ENCODE measurements at places on chromosomes 3 and 15.
A peak's percentile ranks its signal among the peaks of the same experiment; 100 is the strongest.

- no peak for DNase-seq
Observed at GRCh38 chr3:117170094-117170493, 460.5 kb downstream of the TUSC7 start.

GRCh38 chr3:194929578-194929960, 243.9 kb downstream of the FAM43A start:
- DNase-seq, result no peak

- DNase-seq, result no peak
Observed at GRCh38 chr3:41364736-41365135, 165.4 kb downstream of the CTNNB1 start.

DNA sequence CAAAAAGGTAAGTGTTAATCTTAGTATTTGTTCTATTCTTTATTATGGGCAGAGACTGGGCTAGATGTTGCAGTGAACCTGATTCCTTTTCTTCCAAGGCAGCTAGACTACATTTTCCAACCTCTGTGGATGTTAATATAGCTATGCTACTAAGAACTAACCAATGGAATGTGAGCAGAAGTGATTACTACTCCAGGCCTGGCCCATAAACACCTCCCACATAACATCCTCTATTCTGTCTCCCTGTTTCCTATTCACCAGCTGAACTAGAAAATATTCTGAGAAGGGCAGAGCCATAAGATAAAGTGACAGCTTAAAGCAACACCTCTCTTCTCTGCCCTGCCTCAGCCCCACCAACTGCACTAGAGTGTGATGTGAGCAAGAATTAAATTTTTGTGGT, 29.4 kb downstream of the CD200R1L start:
- DNase-seq, result no peak

DNA sequence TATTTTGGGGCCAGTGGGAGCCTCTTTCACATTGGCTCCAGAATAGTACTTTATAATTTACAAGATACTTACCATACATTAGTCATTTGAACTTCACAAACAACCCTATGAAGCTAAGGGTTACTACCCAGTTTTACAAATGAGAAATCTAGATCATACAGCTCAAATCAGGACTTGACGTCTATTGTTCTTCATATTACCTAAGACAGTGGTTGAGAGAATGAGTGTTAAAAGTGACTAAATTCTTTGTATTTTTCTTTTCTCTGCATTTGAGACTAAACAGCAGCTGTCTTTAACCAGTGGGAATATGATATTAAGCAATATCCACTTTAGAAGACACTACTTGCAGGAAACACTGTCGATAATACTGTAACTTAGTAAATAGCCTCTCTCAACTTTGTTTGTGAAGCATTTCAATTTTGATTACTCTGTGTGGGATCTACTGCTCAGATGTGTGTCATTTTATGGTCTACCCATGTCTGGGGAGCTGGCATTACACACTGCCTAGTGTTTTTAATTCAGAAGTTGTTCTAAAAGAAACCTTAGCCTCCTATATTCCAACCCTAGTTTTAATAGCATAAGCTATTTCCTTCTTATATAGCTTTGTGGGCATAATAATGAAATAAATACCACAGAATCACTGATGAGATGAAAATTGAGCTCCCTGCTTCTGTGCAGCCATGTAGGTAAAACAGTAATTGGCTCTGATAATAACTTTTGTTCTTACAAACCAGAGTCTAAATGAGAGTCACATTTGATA, 45.9 kb downstream of the IQCH start:
- no peak for DNase-seq

- no peak for DNase-seq
Observed at GRCh38 chr3:86147119-86147518, 843.8 kb downstream of the VGLL3 start.

GRCh38 chr3:45923755-45924154, 19.5 kb upstream of the CXCR6 start:
- DNase-seq, result no peak

GRCh38 chr15:73928241-73928579, 1.9 kb downstream of the LOXL1 start:
- DNase-seq, result no peak

DNA sequence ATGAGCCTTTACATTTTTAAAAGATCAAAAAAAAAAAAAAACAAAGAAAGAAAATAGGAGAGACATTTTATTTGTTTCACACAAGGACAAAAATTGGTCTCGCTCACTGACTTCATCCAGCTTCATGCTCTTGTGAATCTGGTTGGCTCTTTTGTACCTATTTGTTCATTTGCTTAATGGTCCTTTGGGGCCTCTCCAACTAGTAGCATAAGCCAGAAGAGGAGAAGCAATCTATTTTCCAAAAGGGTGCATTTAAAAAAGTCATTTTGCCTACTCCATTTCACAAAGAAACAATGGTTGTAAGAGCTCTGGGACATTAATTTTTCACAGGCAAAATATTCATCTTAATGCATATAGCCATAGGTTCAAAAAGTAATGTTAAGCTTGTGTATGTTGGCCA, 168.3 kb upstream of the ADAMTS9 start:
- DNase-seq, result no peak

DNA sequence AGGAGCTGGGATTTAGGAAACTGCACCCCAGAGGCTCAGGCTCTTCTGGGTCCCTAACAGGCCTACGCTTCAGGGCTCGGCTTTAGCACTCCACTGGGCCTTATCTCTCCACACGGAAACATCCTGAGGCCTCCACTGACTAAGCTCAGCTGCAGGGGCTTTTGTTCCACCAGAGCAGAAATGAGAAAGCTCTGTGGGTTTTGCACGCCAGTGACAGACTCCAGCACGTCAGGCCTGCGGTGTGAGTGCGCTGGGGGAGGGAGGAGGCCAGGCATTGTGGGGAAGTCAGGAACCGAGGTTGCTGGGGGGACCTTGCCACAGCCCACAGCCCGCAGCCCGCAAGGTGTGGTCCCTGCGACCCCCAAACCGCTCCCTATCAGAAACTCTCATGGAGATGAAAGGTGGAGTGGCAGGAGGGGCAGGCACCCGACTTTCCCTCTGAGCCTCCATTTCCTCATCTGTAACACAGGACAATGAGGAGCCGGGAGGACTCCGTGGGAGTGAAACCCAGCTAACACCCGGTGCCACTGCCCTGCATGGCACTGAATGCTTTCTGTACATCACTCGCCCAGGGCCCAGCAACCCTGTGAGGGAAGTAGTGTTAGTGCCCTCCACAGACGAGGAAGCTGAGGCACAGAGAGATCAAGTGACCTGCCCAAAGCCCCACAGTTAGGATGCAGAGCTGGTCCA, 106.5 kb downstream of the TPRA1 start:
- DNase-seq, result peak; percentile 62

GRCh38 chr3:115683305-115683704, 60.0 kb downstream of the GAP43 start:
- no peak for DNase-seq

- DNase-seq, result no peak
Observed at GRCh38 chr15:73821181-73821580, 52.2 kb upstream of the TBC1D21 start.

DNA sequence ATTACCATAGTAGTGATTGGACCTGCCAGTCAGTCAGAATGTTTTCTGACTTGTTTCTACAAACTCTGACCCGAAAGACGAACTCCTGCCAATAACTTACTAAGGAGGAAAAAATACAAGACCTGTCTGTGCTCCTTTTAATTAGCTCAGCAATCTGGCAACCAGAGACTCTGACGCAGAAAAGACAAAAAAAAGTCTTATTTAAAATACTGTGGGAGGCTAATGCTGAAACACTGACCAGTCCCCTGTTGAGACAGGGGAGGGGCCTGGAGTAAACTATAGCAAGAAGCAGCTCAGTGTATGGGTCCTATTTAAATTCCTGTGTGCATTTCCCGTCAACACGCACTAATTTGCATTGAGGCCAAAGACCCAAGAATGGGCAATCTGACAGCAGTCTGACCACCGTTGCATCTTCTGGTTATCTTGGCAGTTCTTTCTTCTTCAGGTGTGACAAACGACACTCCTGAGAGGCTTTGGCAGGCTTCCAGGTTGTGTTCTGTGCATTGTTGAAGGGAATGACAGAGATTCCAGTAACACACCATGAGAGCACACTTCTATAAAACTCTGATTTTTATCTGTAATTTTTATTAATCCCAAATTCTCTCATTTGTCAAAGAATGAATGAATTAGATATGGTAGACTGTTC, 1114.3 kb downstream of the IGSF11 start:
- no peak for DNase-seq

DNA sequence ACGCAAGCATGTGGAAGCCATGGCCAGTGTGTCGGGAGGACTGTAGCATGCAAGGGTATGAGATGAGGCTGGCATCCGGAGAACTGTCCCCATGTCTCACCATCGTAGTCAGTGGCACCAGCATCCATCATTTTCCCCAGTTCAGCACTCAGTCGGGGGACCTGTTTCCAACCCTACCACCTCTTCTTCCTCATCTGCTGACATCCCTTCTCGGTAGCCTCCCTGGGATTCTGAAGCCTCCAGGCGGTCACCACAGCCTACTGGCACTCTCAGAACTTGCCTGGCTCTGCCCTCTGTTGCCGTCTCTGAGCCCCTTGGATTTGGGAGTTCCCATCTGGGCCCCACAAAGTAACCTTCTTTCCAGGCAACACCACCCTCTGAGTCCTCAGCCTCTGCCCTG, 131.1 kb upstream of the ABHD17C start:
- DNase-seq, result no peak

- DNase-seq, result no peak
Observed at GRCh38 chr15:42206406-42206805, 1.7 kb downstream of the VPS39 start.

DNA sequence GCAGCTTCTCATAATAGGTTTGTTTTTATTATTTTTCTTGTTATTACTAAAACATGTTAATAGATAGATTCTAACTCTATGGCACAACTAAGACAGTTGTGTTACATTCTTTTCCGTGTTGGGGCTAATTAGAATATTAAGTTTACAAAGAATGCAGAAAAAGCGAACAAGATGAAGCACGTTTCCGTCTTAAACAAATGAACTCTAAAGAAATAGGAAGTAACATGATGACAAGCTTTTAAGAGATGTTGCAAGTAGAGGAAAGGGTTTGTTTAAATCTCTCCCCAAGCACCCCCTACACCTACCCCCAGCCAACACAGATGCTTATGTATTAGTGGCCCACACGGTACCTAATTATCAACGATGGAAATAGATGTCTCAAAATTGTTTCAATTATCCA, 207.1 kb downstream of the TP63 start:
- DNase-seq, result no peak

DNA sequence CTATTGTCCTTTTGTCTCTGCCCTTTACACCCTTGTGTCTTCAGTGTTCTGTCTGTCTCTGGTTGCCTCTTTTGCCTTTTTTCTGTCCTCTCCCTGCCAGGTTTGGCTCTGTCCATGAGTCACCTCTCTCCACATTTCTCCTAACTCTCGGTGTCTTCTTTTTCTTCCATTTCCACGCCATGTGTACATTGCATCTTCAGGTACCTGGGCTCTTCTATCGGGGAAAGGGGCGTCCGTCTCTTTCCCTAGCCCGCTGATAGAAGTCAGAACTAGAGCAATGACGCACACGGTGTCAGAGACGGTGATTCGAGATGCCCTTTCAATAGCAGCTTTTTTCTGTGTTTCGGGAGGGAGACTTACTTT, 641 bp downstream of the OPA1 start:
- peak; percentile 16 for DNase-seq

GRCh38 chr3:137035631-137036030, 77.8 kb downstream of the IL20RB start:
- DNase-seq, result no peak

DNA sequence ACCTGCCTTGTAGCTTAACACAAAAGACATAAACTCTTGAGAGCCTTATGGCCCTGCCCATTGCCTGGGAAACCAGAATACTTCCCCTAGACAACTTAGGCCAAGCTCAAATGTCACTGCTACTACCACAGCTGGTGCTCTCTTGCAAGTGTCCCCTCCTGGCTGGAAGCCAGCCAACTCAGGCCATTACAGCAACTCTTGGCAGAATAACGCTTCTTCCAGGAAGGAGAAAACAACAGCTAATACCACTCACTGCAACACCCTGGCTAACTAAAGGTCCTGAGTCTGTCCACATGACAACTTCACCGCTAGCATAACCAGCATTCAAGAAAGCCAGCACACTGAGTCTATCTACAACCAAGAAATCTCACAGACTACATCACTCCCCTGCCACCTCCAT, 5.1 kb upstream of the B4GALT4 start:
- no peak for DNase-seq

GRCh38 chr3:55190331-55190730, 262.5 kb upstream of the LRTM1 start:
- no peak for DNase-seq

DNA sequence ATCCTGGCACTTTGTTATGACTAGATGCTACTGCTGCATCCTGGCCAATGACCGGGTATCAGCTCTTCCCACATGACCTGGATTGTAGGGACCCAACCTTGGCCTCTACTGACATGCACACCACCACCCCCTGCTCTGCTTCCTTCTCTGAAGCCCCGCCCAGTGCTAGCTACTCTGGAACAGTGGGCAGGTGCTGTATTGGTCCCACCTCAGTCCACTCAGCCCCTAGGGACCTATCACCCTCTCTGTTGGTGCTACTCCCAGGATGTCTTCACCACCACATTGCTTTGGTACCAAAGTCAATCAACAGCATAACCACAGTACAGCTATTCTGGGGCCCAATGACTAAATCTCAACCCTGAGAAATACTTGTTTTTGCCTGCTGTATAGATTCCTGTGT, 170.2 kb upstream of the PRICKLE2 start:
- DNase-seq, result no peak

DNA sequence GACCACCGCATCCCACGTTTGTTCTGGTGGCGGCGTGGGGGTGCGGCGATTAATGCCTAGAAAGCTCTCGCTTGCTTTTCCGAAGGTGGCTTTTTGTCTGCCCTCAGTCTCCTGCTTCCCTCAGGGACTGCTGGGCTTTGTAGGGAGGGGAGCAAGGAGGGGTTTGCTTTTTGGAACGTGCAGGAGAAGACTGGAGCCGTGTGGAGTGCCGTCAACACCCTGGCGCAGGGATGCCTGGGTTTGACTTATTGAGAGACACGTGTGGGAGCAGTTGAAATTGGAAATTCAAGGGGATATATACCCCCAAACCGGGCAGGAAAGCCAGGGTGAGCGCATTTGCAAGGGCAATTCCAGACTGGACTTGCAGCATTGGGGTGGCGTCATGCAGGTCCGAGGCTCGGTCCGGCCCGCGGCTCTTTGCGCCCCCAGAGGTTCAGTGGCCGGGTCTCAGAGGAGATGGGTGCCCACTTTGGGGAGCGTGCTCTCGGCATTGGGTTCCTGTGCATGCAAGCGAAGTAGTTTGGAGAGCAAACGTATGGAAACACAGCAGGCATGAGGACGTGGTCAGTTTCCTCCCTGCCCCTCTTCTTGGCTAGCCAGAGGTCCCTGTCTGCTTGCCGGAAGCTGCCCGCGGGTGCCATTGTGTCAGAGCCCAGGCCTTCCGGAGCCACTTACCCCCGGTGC, 2.1 kb downstream of the EPHB1 start:
- no peak for DNase-seq

- no peak for DNase-seq
Observed at GRCh38 chr3:52194485-52195290, 3.3 kb upstream of the ALAS1 start.

Data from GM12892 (cell line).